ENCODE measurements at places on chromosomes 1 and 21.
A peak's percentile ranks its signal among the peaks of the same experiment; 100 is the strongest.

DNA sequence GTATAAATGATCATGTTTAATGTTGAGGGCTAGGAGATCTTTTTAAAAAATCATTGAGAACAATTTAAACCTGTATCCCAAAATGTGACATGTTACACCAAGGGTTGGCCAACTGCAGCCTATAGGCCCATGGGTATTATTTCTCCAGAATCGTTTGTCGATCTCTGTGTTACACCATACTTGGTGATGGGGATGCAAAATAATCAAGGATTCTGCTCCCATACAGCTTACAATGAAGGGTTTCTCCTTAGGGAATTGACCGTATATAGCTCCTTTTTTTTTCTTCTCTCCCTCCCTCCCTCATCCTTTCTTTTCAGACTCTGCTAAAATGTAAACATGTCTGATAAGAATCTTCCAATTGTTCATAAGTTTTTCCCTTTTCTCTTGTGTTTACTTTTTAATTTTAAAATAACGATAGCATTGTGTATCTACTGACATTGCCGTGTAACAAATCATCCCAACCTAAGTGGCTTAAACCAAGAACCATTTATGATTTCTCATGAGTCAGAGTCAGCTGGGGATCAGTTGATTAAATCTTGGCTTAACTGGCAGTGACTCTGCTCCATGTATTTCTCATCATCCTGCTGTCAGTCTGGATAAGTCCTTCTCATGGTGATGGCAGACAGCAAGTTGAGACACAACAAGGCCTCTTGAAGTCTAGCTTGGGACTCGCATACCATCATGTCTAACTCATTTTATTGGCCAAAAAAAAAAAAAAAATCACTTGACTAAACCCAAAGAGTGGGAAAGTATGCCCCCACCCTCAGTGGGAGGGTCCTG lies 48.0 kb downstream of the MARK1 start:
- DNase-seq = no peak

GRCh38 chr1:161398900-161399256 lies 31.2 kb upstream of the CFAP126 start:
- DNase-seq = no peak

- peak; percentile 47 for DNase-seq
These were observed 29.2 kb downstream of the SOX13 start for GRCh38 chr1:204102029-204102611.

DNA sequence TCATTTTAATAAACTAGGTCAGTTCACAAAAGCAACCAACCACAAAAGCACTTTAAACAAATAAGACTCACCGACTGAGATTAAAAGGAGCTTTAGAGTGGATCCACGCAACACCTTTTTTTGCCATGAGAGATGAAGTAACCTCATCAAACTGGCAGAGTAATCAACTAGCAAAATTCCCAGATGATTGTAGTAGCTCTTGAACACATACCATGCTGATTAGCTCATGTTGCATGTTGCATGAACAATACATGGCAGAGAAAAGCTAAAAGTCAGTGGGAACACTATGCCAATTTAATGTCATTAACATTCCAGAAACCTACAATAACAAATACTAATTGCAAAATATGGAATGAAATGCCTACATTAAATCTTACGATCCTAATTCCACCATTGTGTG lies 4.1 kb downstream of the WARS2 start:
- no peak for DNase-seq

DNA sequence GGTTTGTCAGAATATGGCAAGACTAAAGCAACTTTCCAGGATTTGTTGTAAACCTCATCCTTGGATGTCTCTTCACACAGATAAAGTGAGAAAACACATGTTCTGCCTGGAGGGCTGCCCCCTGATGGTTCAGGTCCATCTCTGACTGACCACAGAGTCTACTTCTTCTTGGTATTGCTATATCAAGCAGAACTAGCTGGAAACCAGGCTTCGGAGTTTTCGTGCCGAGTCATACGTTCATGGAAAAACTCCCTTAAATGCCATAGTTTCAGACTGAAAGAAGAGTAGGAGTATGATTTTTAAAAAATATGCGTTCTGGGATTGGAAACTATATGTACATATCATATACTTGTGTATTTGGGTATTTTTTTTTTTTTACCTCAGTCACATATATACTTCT lies 5.8 kb downstream of the OR10T2 start:
- no peak for DNase-seq

DNA sequence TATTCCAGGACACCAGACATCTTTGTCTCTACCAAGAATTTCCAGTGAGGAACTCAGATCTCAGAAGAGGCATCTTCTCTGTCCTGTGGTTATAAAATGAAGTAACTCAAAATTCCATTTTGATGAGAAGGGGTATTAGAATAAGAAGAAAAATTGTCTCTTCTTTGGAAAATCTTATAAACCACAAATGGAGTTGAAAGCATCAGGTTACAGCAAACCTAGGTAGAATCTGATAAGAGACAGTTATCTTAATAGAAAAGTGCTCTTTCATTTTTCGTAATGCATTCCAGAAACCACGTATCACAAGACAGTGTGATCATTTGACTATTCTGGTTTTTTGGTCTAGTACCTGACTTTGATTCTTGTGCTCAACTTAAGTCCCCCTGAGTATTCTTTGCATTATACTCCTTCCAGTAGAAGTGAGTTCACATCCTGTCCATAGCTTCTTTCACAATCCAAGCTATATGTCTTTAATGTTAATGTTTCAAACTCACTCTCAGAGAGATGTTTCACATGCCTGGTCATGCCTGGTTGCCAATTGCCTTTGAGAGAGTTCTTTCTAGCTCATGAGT lies 120.9 kb upstream of the PRDX6 start:
- no peak for DNase-seq

DNA sequence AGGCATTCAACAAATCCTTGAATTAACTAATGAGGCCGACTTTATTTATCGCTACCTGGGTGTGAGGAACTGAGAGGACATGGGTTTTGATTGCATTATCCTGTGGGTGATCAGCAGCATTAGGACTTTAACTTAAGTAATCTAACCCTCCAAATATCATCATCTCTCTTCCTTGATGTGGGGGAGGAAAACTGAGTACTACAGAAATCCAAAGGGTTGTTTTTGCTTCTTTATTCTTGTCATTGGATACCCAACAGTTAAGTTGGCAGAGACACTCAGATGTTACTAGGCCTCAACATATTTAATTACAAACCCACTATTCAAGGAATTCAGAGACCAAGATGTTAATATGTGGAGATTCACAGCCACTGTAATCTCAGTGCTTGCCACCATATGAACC lies 97.4 kb upstream of the ST6GALNAC5 start:
- DNase-seq = no peak

DNA sequence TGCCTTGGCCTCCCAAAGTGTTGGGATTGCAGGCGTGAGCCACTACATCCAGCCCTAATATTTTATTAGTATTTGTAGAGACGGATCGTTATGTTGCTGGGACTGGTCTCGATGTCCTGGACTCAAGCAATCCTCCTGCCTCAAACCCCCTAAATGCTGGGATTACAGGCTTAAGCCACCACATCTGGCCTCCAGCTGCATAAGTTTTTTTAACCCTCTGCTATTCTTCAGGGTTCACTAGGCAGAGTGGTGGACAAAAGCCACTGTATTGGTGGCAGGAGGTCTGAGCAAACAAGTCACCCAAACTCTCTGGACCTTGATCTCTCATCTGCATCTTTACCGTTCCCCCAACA lies 10.1 kb upstream of the CLIC4 start:
- no peak for DNase-seq

DNA sequence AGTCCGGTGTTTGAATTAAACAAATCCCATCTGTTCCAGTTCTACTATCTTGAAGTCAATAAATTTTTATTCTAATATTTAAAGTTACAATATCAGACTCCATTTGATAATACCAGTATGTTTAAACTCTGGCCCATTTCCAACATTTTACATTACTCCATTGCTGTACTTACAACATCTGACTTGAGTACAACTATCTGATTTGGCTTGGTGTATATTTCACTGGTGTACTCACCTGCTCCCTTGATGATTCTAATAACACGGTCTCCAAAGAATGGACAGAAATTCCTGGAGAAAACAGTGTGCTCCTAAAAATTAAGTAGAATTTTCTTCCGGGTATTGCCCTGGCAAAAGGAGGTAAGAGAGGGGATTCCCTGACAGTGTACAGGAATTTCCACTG lies 680.5 kb upstream of the ADAMTS5 start:
- DNase-seq = no peak

GRCh38 chr1:15584489-15585363 lies at the start of gene AGMAT:
AGMAT (minus strand) TSS chr1:15585051; CDS start chr1:15584967, 84 bp downstream.
- peak; percentile 79 for DNase-seq

- no peak for DNase-seq
These were observed 41.6 kb downstream of the GNG12 start for GRCh38 chr1:67791686-67792085.

GRCh38 chr1:204438628-204439027 lies 27.0 kb upstream of the PPP1R15B start:
- peak; percentile 66 for DNase-seq

DNA sequence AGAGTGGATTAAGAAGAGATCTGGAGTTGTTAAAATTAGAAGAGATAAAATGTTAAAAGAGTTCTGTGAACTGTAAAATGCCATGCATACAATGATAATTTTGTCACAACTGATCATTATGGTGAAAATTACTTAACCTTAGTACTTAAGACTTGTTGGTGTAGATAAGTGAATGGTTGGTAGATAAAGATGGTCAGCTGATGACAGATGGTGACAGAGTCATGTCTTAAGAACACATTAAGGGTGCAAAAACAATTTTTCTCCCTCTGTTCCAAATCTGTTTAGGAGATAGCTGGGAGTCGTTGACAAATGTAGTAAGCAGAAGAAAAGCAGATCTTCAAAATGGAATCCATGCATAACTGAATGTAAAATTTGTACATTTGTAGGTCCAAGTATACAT lies 18.5 kb upstream of the CACHD1 start:
- DNase-seq = no peak

DNA sequence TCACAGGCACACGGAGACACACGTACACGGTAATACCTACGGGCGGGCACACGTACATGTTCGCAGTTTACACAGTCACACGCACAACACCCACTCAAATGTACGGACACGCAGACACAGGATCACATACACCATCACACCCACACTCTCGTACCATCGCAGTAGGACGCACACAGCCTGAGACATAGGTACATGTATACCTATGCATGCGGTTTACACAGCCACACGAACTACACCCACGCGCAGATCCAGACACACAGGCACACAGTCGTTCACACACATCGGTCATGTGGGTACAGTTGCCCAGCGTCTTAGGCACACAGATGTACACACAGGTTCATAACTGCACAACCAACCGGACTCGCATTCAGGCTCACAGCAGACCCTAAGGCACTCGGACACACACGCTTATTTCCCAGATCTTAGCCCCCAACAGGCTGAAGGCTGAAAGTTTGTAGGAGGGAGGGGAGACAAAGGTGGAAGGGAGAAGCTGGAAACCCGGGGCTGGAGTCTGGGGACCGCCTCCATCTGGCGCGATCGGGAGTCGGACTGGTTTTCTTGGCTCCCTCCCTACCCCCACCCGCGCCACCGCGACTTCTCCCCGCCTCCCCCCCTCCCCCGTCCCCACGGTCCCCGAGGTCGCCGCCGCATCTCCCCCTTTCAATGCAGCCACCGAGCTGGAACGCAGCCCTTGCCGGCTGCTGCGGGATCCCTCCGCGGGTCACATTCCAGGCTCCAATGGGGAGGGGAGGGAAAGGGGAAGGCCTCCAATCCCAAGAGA lies 51.9 kb upstream of the SYNC start:
- DNase-seq = peak; percentile 73

GRCh38 chr1:55586771-55587170 lies 371.6 kb upstream of the USP24 start:
- no peak for DNase-seq

- DNase-seq = no peak
These were observed 6.1 kb downstream of the ACP6 start for GRCh38 chr1:147664206-147664605.

Data from activated CD4-positive, alpha-beta memory T cell treated with anti-CD3 and anti-CD28 coated beads for 36 hours (primary cell).